ENCODE measurements at places on chromosomes 13 and 19. TPM values are rescaled to one million over a fixed set of nuclear protein-coding genes. Genes with fewer than 3 reads are reported as not detected.

MPHOSPH8 gene
- 29.4 TPM for total RNA-seq

- no peak for DNase-seq
These were observed 38.3 kb upstream of the C13orf46 start for GRCh38 chr13:114012141-114012540.

DNA sequence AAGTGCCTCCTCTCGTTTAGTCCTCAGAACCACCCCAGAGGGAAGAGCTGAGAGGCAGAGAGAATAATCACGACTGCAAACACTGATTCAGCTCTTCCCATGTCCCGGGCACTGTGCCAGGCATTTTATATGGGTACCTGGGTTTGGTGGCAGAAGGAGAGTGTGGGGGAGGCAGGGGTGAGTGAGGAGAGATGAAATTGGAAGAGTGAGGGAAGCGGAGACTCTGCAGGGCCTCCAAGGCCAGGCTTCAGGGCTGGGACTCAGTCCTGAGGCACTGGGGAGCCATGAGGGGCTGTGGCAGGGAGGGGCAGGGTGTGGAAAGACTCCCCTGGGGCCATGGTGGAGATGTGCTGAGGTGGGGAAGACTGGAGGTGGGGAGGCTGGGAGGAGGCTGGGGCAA, 8.7 kb downstream of the SYNGR4 start:
- DNase-seq, result no peak

DHRS12 gene
- total RNA-seq, result 10.3 TPM

DNA sequence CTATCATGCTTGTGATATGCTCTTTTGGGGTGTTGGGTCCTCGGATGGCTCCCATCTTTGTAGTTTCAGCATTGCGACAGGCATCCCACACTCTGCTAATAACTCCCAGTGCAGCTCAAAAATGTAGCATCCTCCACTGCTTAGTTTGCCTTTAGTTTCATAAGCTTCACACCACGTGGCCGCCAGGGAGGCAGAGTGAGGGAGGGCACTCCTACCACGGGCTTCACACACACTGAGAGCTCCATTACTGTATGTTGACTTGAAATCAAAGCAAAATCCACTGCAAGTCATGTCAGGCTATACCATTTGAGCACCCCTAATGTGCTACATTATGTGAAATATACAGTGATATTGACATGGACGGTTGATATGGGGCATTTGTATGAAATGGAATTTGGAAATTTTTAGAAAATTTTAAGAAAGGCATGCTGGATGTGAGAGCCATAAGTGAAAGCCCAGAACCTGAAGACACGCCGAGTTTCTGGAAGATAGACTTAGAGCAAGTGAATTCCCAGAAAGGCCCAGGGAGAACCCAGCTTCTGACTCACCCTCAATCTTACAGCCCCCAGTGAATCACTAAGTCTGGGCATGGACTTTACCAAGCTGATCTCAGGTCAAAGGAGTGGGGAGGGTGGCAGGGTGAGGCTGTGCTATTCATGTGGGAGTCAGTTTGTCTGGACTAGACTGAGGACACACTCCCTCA, 94.1 kb downstream of the HSPH1 start:
- DNase-seq, result no peak

DNA sequence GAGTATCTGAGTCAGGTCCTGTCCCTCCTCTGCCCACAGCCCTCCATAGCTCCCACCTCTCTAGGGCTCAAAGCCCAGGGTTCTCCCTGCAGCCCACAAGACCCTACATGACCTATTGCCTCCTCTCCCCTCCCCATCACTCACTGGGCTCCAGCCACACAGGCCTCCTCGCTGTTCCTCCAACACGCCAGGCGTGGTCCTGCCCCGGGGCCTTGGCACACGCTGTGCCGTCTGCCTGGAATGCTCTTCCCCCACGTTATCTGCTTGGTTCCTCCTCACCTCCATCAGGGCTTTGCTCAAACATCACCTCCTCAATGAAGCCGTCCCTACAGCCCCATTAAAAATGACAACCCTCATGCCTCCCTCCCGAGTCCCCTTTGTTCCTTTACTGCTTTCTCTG, 21.1 kb downstream of the PTPRS start:
- DNase-seq, result no peak

TEKTIP1 gene
- total RNA-seq, result not detected

DNA sequence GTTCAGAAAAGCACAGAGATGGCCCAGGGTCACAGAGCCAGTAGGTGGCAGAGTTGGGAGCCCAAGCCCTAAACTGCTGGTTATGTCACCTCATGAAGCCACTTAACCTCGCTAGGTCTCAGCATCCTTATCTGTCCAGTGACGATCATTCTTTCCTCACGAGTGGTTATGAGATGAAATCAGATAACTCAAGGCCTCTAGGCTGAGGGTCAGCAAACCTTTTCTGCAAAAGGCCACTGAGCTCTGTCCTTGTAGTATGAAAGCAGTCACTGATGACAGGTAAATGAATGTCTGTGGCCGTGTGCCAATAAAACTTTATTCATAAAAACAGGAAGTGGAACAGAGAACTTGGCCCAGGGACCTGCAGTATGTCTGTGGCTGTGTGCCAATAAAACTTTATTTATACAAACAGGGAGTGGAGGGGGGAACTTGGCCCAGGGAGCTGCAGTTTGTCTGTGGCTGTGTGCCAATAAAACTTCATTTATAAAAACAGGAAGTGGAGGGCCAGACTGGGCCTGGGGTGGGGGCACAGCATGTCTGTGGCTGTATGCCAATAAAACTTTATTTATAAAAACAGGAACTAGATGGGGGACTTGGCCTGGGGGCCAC, 71.2 kb downstream of the GNG7 start:
- DNase-seq, result no peak

DNA sequence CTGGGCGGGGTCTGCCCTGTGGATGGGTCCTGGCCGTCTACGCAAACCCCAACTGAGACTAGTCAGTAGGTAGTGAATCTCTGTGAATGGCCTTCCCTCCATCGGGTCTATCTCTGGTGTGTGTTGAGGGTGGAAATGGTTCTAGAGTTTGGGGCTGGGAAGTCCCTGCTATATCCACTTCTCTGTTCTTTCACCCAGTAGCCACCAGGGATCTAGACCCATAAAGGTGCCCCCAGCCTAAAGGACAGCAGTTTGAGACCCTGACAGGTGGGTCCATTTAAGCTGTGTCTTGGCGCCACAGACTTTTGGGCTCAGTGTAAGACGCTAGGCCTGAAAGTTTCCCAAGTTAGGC, 57.7 kb downstream of the ZNF568 start:
- no peak for DNase-seq

GRCh38 chr19:52224211-52224610, 34.4 kb downstream of the PPP2R1A start:
- no peak for DNase-seq

DNA sequence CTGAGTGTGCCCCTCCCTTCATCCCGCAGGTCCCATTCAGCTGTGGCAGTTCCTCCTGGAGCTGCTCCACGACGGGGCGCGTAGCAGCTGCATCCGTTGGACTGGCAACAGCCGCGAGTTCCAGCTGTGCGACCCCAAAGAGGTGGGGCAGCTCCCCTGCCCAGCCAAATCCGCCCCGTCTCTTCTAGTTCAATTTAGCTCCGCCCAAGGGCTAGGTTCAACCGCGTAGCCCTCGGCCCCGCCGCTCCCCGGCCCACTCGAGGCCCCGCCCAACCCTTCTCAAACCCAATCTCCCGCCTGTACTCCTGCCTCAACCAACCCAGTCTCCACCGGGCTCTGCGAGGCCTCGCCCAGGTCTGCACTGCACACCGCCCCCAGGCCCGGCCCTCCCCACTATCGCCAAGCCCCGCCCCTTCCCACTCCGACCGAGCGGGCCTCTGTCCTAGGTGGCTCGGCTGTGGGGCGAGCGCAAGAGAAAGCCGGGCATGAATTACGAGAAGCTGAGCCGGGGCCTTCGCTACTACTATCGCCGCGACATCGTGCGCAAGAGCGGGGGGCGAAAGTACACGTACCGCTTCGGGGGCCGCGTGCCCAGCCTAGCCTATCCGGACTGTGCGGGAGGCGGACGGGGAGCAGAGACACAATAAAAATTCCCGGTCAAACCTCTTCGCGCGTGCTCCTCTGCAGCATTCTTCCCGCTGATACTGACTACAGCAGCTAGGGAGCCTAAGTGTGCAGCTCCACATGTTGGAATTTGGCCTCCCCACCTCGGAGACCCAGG, 2.9 kb downstream of the ETV2 start:
- DNase-seq, result peak; percentile 96

GRCh38 chr13:87207280-87208003, 463.7 kb upstream of the SLITRK5 start:
- DNase-seq, result no peak

DNA sequence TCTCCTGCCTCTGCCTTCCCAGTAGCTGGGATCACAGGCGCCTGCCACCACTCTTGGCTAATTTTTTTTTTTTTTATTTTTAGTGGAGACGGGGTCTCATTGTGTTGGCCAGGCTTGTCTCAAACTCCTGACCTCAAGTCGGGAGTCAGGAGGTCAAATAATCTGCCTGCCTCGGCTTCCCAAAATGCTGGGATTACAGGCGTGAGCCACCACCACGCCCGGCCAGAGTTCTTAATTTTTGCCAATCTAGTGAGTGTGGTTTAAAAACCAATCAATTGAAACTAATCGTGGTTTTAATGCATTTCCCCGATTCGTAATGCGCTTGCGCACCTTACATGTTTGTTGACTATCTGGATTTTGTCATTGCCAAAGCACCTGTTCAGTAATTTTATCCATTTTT, 37.0 kb downstream of the SKA3 start:
- no peak for DNase-seq

GRCh38 chr19:4096049-4096892, 27.7 kb downstream of the MAP2K2 start:
- no peak for DNase-seq

- no peak for DNase-seq
These were observed 205.4 kb downstream of the SHISA2 start for GRCh38 chr13:25846222-25846984.

- no peak for DNase-seq
These were observed 473.5 kb downstream of the GPC6 start for GRCh38 chr13:93700115-93700514.

CYP2F1 gene
- total RNA-seq, result not detected
